ENCODE measurements at places on chromosomes 3 and 15.

DNA sequence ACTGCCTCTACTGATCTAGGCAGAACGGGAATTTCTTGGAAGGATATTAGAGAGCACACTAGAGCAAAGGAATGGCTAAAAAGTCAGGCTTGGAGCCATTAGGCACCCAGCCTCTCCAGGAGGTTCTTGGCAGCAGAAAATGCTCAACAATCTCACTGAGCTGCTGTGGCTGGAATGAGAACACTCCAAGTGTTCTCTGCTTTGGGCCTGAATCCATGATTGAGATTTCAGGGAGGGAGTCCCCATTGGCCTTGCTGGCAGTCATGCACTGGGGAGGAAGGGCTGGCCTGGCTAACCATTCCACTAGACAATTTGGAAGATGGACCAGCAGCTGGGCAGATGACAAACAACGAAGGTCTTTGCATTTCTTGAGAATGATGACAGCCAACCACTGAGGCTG lies 362.6 kb downstream of the SHQ1 start:
- DNase-seq, result no peak

- peak; percentile 48 for DNase-seq
Observed at GRCh38 chr3:172666873-172667694, 43.8 kb downstream of the NCEH1 start.

DNA sequence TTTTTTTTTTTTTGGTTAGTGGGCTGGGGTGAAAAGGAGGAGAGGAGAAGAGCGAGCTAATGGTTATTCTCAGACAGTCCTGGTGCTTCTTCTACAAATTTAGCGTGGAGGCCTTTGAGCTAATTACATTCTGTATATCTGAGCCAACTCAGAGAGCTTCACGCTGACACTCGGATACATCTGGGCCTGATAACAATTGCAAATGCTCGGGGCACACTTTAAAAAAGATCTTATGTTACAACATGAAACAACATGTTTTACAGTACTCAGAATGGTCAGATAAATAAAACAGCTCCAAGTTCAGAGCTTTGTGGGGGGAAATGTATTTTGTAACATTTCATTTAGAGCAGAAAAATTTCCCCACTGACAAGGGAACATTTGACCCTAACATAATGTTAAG lies 966.9 kb upstream of the NR2F2 start:
- DNase-seq, result no peak

- DNase-seq, result no peak
Observed at GRCh38 chr15:88913850-88914169, 631 bp upstream of the MFGE8 start.

DNA sequence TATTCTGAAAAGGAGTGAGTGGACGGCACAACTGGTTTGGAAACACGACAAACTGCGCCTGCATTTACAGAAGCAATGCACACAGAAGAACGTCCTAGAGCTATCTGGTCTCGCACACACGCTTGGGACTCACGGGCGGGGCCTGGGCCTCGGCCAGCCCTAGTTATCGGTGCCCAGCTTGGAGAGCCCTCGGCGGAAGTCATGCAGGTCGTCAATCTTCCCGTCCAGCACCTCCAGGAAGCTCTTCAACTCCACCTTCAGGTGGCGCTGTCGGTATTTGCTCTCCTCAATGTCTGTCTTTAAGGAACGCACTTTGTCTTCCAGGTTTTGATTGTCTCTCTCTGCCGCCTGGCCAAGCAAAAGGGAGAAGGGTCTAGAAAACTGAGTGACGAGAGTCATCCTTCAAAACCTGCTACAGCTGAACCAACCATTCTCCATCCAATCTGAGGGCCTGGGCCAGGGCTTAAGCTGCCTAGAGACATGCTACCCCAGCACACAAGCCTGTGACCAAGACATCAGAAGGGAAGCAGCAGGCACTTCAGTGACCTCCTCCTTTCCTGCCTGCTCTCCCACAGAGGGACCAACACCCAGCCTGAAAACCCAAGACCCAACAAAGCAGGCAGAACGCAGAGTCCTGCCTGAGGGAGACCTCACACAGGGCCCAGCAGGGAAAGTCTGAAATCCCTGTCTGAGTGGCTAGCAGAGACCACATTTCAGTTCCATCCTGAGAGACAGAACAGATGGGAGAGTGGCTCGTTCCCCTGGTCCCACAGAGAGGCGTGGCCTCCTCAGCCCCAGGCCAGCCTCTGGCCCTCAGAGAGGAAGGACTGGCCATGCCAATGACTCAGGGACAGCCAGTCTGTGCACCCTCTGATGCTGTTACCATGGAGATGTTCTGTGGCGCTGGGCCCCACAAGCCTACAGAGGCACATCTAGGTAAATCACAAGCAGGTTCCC lies 40.4 kb downstream of the WHAMM start:
- peak; percentile 48 for DNase-seq

DNA sequence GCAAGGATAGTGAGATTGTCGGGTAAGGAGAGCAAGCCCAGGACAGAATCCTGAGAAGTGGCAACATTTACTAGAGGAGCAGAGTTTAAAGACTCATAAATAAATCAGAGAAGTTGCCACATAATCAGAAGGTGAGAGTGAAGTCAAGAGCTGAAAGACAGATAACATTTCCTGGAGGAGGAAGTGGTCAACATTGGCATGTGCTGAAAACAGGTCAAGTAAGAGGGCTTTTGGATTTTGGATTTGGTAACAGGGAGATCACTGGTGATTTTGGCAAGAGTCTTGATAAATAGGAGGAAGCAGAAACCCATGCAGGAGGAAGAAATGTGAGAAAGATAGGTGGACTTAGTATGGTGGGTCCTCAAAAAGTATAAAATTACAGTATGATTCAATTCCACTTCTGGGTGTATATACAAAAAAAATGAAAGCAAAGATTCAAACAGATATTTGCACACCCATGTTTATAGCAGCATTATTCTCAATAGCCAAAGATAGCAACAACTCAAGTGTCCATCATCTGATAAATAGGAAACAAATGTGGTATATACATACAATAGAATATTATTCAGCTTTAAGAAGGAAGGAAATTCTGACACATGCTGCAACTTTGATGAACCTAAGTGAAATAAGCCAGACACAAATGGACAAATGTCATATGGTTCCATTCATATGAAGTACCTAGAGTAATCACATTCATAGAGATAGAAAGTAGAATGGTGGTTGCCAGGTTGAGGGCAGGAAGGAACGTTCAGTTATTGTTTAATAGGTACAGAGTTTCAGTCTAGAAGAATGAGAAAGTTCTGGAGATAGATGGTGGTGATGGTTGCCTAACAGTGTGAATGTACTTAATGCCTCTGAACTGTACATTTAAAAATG lies 27.3 kb upstream of the MBNL1 start:
- no peak for DNase-seq

DNA sequence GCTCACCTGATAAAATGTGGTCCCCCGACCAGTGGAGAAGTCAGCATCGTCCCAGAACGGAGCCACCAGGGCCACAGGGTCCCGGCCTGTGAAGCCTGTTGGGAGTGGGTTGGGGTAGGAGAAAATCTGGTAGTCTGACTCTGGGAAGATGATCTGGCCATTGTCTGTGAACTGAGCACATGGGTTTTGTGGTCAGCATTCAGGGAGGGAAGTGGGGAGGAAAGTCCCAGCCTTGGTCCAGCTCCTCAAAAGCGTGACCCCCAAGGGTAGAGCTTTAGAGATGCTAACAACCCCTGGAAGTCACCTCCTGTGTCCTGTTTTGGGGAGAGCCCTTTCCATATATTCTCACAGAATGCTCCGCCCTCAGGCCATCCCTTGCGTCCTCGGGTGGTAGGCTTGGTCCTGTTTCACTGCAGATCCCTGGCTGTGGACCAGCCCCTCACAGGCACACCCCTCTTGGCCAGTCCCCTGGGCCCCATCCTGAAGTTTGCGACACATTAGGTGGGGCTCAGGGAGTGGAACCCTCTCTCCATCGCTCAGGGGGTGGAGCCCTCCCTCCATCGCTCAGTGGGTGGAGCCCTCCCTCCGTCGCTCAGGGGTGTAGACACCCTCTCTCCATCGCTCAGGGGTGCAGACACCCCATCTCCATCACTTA lies 40.0 kb downstream of the MUC4 start:
- no peak for DNase-seq

DNA sequence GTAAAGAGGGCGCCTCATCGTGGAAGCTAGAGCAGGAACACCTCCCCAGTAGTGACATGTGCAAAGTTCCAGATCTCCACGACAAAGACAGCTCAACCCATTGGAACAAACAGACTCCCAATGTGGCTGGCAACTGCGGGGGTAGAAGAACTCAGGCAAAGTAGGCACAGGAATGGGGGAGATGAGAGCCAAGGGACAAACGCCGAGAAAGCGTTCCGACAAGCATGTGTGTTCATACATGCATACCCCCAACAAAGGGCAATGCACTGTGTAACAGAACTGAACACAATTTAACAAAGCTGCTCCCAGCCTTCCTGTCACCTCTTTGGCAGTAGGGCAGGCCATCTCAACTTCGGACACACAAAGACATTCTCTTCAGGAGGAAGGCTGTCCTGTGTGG lies 11.6 kb downstream of the RCCD1 start:
- no peak for DNase-seq

DNA sequence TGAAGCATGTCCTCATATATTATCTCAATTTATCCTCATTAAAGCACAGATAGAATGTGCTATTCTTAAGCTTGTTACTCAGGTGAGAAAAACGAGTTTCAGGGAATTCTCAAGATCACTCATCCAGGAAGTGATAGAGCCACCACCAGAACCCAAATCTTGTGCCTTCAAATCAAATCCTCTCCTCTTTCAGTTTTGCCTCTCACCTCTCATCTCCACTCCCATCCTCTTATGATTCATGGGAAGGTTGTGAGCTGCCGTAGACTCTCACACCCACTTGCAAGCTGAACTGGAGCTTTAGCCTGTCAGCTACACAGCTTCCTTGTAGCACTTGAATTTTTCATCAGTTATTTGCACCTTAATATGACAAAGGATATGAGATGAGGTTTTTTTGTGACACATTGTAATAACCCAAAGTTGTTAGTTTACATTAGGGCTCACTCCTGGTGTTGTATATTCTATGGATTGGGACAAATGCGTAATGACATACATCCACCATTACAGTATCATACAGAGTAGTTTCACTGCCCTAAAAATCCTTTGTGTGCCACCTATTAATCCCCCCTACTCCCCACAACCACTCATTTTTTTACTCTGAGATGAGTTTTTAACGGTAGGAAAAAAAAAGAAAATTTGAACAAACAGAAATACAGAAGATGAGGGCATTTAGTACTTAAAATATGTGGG lies 25.7 kb downstream of the GPR15 start:
- no peak for DNase-seq

- no peak for DNase-seq
Observed at GRCh38 chr3:9021271-9022009, 58.2 kb upstream of the RAD18 start.

DNA sequence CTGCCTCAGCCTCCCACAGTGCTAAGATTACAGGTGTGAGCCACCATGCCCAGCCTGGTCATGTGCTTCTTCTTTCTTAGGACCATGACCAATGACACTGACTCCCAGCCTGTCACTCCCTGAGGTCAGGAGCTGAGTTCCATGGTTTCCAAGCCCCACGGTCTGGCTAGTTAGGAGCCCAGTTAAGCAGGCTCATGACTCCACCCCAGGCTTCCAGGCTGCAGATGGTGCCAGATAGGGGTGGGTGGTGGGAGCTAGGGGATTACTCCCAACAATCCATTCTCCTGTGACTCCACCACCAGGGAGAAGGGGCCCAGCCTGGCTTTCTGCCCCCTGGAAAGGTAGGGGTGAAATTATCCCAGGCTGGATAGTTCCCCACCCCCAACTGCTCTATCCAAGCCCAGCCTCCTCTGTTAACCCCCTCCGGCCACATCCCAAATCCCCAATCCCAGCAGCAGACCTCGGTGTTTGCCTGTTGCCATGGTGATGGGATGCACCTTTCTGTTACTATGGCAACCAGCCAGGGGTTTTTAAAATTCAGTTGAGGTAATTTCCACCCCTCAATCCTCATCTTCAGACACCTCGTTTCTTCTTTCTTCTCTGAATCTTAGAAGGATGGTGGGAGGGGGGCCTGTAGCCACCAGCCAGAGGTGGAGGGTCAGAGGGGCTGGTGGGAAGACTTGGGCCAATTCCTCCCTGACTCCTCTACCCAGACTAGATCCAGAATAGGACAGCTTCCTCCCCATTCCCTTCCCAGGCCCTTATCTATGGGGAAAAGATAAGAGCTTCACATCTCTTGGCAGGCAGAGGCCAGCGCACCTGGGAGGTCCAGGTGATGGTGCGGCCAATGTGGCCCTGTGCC lies 22.5 kb upstream of the SEMA3F start:
- DNase-seq, result no peak

DNA sequence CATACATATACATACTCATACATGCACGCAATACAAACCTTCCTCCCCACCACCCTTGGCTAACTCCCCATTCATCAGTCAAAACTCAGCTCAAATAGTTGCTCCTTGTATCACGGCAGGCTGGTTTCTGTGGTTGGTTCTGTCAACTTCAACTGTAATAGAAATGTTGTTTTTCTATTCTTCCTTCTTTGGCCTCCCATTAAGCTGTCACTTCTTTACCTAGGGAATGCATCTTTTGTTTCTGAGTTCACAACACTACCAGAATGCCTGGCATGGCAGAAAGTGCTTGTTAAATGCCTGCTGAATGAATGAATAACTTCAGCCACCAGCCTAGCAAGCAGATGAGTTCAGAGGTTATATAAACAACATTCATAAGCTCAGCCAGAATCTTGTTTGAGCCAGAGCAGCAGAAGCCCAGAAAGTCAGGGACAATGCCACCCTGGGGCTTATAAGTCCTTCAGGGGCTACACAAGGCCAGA lies 63.1 kb downstream of the B3GALNT1 start:
- no peak for DNase-seq

GRCh38 chr3:137509354-137510045 lies 254.6 kb upstream of the SOX14 start:
- no peak for DNase-seq

- no peak for DNase-seq
Observed at GRCh38 chr15:92025706-92026270, 172.3 kb downstream of the SLCO3A1 start.

DNA sequence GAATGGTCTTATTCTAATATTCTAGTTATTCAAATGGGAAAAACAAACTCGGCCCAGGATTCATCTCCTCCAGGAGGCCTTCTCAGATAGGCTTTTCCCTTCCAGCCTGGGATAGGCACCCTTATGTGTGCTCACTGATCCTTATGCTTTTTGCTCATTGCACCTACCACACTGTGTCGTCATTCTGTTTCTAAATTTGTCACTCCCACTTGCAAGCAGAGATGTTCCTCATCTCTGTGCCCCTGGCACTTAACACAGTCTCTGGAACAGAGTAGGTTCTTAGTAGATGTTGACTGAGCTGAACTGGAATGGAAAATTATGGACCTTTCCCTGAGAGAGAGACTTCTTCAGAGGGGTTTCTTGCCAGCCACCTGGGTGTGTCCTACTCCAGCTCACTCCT lies 18.7 kb upstream of the SPG11 start:
- DNase-seq, result no peak

DNA sequence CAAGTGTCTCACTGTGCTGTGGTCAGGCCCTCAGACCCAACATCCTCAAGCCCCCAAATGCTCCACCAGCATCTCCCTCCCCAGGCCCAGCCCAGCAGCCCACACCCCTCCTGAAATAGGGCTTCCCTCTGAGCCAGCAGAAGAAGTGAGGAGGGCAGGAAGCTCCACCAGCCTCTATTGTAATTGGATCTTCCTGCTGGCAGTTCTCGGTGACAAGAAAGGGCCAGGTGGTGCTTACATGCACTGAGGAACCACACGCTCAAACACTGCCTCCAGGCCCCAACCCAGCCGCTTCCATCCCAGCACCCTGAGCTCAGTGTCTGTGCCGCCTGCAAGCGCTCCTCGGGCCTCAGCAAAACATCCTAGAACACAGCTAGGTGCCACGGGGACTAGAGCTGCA lies 96.7 kb downstream of the ATP10A start:
- no peak for DNase-seq

- DNase-seq, result no peak
Observed at GRCh38 chr3:102132370-102132769, 283.1 kb downstream of the NFKBIZ start.

GRCh38 chr3:10074666-10075065 lies 33.4 kb downstream of the FANCD2OS start:
- no peak for DNase-seq

Measured in GM19239 (cell line).